ENCODE measurements at places on chromosomes 11 and 22.

GRCh38 chr11:625636-626268, 997 bp upstream of the CDHR5 start:
- DNase-seq = no peak

DNA sequence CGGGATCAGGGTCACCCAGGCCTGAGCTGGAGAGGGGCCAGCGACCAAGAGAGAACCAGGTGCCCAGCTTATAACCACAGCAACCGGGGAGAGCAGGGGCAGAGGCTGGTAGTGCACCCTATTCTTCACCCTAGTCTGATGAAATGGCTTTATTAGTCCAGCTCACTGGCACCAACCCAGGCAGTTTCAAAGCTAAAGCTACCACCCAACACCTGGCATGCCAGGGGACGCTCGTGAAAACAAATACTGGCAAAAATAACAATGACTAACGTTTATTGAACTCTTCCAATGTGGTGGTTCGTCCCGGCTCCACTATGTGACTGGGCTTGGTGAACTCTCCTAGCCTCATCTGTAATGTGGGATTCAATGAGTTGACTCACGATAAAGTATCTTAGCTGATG, 30.6 kb downstream of the SCGB1A1 start:
- DNase-seq = no peak

- DNase-seq = no peak
Measured at GRCh38 chr11:29309992-29310391, 706.8 kb downstream of the KCNA4 start.

- no peak for DNase-seq
Measured at GRCh38 chr11:98101329-98101728, 919.4 kb upstream of the CNTN5 start.

- no peak for DNase-seq
Measured at GRCh38 chr22:23255506-23256170, 75.3 kb downstream of the BCR start.

DNA sequence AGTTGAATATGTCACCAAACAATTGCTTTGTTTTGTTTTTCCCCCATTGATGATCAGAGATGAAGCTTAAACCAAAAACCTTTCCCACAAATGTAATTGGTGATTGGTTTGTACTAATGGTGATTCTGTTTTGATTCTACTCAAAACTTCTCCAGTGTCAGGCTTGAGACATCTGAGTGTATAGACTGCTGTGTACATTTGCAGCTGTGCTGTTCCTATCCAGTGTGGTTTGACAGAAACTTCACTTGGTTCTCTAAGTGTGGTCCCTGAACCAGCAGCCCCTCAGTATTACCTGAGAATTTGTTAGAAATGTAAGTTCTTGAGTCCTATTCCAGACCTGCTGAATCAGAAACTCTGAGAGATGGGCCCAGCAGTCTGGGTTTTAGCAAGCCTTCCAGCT, 84.8 kb downstream of the PPP6R3 start:
- no peak for DNase-seq

GRCh38 chr11:33674035-33674814, 26.4 kb downstream of the C11orf91 start:
- DNase-seq = no peak

GRCh38 chr11:78646564-78647185, 72.0 kb upstream of the NARS2 start:
- peak; percentile 46 for DNase-seq

DNA sequence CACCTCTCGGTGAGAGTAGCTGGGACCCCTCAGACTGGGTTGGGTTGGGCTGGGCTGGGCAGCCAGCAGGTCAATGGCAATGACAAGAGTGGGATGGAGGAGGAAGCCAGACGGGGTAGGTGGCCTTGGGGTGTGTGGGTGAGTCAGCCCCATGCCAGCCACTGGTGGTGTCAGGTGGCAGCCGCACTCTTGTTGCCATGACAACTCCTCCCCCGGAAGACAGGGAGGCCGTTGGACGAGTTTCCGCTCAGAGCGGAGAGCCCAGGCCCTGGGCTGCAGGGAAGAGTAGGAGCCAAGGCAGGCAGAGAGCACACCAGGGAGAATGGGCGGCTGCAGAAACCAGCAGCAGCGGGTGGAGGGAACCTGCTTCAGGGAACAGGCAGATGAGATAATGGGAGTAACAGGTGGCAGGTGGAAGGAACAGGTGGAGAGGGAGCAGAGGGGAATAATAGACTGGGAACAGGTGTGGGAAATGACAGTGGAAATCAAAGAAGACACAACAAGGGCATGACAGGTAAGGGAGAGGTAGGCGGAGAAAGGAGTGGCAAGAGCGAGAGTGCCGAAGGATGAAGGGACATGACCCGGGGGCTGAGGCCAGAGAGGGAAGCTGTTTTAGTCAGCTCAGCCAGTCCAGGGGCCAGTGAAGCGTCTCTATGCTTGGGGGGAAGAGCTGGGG, 8.7 kb downstream of the SPTBN2 start:
- peak; percentile 61 for DNase-seq

- DNase-seq = no peak
Measured at GRCh38 chr22:28597665-28598064, 82.0 kb downstream of the TTC28 start.

GRCh38 chr11:71080239-71081097, 171.9 kb downstream of the SHANK2 start:
- peak; percentile 11 for DNase-seq

GRCh38 chr11:129732941-129733340, 82.7 kb upstream of the TMEM45B start:
- DNase-seq = no peak

DNA sequence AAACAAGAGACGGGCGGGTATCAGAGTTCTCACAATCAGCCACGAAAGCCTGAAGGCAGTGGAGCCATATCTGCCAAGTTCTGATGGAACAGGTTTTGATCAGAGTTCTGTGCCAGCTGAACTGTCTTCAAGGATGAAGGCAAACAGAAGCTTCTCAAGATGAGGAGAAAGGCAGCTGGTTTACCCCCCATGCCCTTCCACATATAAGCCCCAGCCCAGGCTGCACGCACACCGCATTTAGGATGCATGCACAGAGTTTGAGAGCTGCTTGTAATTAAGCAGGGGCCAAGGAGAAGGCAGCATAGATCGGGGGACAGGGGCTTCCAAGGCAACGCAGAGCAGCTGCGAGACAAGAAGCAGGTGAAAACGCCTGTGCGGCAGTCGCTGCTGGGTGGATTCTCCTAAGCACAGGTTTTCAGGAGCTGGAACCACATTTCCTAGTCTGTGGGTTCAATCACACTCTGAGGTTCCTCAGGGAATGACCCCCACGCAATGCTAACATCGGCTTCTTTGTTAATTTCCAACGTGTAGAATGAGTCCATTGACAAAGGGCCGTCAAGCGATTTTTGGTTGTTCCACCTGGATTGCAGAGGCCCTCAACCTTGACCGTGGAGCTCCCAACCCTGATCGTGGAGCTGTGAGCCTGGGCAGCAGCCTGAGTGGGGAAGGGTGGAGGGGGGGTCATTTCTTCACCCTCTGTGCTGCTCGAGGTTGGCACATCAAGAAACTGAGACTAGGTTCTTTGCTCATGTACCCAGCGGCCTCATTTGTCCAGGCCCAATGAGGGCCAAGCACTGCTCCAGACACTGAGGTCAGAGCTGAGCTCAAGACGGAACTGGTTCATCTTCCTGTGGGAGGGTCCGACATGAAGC, 81.7 kb upstream of the SHISAL1 start:
- no peak for DNase-seq

- DNase-seq = no peak
Measured at GRCh38 chr22:32444068-32444467, 20.2 kb downstream of the BPIFC start.

DNA sequence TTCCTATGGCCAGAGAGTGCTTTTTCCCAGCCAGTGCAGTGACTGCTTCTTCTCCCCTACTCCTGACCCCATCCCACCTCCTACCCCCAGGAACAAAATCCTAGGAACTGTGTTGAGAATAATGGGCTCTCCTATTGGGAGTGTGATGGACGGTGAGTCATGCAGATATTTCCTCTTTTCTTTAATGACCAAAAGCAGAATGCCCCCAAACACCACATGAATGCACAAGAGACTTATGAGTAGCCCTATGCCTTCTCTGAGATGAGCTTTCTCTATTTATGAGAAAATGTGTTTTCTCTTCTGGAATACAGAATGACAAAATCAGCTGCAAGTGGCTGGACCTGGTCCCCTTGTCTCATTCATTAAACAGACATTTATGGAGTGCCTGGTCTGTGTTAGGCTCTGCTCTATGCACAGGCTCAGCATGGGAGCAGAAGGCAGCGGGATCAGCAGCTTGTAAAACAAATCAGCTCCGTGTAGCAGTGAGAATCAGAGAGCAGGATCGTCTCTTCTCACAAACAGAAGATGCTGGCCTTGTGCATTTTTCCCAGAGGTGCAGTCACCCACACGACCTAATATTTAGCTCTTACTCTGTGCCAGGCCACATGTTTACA, 47.5 kb upstream of the GALNT18 start:
- no peak for DNase-seq

GRCh38 chr22:42072606-42073330, 1.3 kb upstream of the PHETA2 start:
- DNase-seq = no peak

GRCh38 chr11:66335531-66336233, 552 bp downstream of the RIN1 start:
- DNase-seq = no peak

- no peak for DNase-seq
Measured at GRCh38 chr11:133541021-133541719, 8.9 kb upstream of the OPCML start.

GRCh38 chr11:127218275-127218608, 217.7 kb upstream of the KIRREL3 start:
- DNase-seq = no peak

DNA sequence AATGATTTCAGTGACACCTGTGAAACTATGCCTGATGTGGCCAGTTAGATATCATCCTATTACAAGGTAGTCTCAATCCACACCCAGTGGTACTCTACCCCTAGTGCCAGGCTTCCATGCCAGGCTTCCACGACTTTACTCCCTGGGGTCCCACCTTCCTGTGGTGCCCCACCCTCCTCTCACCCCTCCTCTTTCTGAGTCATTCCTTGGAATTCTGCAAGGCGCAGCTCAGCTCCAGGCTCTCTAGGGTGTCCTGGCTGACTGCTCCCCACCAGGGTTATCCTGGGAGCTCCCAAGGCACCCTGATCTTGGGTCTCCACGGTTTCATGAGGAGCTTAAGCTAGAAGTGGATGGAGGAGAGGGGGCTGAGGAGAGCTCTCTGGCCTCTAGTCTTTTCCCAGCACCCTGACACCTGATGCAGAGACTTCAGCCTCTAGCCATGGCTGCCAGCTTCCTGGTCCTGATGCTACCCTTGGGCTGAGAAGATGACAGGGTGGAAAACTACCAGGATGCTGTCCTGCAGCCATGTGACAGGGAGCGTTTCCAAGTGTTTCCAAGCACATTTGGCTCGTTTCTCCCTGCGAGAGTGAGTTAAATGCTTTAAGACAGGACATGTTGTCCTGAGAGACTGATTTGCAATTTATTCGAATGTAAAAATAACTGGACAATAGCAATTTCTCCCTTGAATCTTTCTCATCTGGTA, 1461.2 kb downstream of the TBC1D22A start:
- no peak for DNase-seq

- DNase-seq = peak; percentile 59
Measured at GRCh38 chr22:38353142-38353629, 36.0 kb upstream of the CSNK1E start.

DNA sequence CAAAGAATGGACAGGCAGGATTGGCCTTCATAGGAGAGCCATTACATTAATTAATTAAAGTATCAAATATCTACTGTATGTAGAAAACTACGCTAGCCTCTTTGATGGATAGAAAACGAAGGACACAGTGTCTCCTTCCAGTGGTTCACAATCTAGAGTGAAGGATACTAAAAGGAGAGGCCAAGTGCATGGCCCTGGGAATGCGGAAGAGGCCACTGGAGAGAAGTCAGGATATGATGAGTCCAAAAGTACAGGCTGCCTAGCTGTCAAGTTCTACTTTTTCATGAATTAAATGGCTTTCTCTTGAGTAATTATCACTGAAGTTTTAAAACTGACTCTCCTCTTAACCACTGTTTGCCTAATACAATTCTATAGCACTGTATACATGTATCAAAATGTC, 41.9 kb downstream of the ATG16L2 start:
- no peak for DNase-seq

DNA sequence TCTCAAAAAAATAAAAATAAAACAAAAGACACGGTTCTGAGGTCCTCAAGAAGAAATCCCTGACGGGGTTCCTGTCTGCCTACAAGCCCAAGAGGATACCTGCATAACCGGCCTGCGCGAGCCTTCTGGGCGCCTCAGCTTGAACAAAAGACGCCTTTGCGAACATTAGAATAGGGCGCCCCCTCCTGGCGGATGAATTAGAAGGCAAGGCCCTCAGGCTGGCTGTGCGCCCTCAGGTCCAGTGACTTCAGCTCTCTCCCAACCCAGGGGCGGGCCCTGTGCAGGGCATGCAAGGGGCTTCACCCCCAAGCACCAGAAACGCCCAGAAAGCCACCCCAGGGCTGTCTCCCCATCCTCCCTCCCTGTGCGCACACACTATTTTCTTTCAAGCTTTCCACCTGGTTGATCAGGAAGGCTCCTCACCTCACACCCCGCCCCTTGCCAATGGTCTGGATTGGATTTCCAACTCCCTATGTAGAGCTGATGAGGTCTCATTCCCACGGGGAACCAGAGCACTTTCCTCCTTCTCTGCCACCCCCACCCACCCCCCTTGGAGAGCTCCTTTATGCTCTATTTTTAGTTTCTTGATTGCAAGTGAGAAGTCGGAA, 273.3 kb downstream of the BUD13 start:
- peak; percentile 35 for DNase-seq

GRCh38 chr11:66336234-66337102, at the start of gene RIN1:
RIN1 (minus strand) TSS chr11:66336434; CDS start chr11:66336402, 32 bp downstream.
- DNase-seq = peak; percentile 76

- no peak for DNase-seq
Measured at GRCh38 chr22:19803736-19804267, 43.2 kb downstream of the TBX1 start.

DNA sequence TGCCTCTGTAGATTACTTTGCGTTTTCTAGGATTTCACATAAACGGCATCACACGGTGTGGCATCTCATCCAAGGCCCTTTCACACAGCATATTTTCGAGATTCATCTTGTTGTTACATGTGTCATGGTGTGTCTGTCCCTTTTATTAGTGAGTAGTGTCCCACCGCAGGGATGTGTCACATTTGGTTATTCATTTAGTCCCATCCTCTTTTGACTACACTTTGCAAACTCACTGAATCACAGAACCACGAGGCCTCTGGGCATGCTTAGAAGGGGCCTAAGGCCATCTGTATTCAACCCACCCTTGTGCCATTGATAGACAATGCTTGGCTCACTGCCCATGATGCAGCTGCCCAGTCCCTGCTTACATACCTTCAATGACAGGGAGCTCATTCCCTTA, 4.2 kb upstream of the RAC2 start:
- DNase-seq = no peak

DNA sequence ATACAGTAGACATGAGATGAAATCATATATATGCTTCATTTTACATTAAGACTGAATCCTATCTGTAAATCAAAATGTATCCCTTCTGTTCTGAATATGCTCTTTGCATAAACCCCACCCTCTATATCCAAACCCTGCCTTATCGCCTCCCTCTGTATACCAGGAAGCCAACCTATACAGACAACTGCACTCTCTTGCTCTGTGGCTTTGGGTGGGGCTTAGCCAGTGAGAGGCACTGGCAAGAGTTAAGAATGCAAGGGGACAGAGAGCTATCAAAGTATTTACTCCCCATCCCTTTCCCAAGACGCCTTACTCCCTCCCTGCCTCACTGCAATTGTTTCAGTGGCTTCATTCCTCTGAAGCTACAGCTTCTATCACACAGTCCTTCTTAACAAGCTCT, 309.8 kb downstream of the TTC28 start:
- peak; percentile 37 for DNase-seq
